ENCODE measurements at places on chromosomes 1 and 21.

DNA sequence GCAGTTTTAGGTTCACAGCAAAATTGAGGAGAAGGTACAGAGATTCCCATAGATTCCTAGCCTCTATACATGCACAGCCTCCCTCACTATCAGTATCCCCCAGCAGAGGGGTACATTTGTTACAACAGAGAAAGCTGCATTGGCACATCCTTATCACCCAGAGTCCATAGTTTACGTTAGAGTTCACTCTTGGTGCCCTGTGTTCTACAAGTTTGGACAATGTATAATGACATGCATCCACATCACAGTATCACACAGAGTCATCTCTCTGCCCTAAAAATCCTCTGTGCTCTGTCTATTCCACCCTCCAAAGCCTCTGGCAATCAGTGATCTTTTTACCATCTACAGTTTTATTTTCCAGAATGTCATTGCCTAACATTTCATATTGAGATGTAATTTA is 22.3 kb upstream of the RGS16 start:
- no peak for DNase-seq

- no peak for DNase-seq
Measured at GRCh38 chr1:109466452-109467300, at the start of gene SYPL2. SYPL2 (plus strand) TSS chr1:109466546; CDS start chr1:109466844, 298 bp downstream.

DNA sequence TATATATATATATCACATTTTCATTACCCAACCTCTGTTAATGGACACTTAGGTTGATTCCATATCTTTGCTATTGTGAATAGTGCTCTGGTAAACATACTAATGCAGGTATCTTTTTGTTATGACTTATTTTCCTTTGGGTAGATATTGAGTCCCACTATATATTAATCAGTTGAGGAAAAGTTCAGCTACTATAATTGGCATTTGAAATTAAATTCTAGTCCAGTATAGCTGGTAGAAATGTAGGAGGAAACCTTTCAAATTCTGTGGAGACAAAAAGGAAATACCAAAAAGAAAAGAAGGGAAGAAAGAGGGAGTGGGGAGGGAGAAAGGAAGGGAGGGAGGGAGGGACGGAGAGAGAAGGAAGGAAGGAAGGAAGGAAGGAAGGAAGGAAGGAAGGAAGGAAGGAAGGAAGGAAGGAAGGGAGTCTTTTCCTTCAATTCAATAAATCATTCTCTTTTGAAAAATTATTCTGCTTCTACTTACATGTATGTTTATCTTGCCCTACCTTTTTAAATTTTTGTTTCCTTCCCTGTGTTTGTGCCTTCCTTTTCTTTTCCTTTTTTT is 311.9 kb downstream of the TPR start:
- no peak for DNase-seq

DNA sequence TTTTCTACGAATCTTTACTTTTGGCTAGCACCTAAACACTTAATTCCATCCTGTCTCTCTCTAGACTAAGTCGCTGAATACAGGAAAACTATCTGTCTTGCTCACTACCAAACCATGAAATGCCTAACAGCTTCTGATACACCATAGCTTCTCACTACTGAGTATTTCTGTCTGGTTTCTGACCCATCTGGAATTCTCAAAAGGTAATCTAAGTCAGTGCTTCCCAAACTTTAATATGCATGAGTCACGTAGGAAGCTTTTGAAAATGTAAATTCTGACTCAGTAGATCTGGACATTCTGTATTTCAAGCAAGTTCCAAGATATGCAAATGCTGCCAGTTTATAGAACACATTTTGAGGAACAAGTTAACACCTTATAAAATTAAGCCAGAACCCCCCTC is 9.2 kb upstream of the OVGP1 start:
- no peak for DNase-seq

DNA sequence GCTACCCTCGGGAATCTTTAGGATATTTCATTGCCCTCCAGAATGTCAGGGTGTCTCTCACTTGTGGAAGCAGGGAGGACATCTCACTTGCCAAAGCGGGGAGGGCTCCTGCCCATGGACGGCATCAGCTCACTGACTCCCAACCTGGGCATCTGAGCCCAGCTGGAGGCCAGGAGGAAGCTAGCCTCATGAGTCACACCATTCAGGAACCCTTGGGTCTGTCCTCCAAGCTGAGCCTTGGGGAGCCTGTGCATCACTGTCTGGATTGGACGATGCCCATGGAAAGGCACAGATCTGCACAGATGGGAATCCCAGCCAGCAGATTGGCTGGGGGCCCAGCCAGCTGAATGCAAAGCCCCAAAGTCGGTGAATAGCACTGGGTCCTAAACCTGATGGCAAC is 25.2 kb downstream of the WNT3A start:
- no peak for DNase-seq

- DNase-seq, result no peak
Measured at GRCh38 chr1:40887012-40887378, 24.8 kb upstream of the CITED4 start.
